Right lung (tissue), 10 donors: ENCODE measurements at places on chromosomes 5 and 9.

DNA sequence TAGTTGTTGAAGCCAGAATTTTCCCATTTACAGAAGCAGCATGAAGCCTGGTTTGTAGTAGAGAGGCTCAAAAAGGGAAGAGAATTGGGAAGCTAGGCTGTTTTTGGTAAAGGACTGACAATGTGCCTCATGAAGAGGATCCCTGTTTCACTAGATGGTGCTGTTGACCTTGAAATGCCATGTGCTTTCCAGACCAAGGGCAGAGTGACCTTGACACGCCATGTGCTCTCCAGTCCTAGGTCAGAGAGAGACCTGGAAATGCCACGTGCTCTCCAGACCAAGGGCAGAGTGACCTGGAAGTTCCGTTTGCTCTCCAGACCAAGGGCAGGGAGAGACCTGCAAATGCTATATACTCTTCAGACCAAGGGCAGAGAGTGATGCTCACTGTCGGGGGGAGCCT is 32.0 kb downstream of the UNC13B start:
- DNase-seq = no peak

DNA sequence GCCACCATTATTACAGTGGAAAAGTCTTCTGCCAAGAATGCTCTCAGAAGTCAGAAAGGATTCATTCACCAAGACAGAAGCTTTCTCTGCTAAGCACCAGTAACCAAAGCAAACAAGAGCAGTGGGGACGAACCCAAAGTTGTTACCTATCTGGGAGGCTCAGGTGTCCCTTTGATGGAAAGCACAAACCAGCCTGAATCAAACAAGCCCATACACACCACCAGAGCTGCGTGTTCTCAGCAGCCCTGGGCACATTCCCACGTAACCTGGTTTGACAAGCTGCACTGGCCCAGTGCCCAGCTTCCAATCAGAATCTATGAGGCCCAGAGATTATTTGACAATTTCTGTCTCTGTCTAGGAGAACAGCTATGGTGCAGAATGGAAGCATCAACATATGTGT is 252.6 kb downstream of the ACTL7B start:
- peak; percentile 13 for DNase-seq

- no peak for DNase-seq
Observed at GRCh38 chr9:16386007-16386826, 484.3 kb downstream of the BNC2 start.

DNA sequence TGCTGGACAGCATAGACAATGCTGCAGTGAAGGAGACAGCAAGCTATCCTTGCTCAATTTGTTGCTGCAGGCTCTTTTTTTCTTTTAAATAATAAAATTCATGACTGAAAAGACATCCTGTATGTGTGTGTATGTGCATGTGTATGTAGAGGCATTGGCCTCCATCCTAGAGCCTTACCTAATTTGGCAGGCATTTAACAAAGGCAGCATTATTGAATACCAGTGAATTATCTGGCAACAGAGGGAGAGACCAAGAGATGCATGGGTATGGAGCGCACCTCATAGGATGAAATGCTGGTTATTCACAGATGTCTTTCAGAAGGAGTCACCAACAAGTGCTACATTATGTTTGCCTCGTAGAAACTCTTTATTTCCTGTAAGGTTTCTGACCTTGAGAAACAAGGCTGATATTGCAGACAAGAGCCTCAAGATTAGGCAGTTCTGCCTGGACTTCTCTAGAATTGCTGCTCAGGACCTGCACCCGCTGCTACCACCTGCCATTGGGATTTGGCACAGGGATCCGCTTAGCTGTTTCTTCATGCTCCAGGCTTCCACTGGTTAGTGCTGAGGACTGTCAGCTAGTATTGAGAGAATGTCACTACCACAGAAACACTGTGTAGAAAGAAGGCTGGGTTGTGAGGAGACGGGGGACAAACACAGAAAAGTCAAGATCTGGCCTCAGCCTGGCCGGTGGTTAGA is 247.7 kb upstream of the RFX3 start:
- no peak for DNase-seq

- DNase-seq = no peak
Observed at GRCh38 chr9:116189683-116190082, 36.1 kb downstream of the PAPPA start.

GRCh38 chr5:52712354-52712753 is 75.4 kb upstream of the ITGA1 start:
- no peak for DNase-seq

DNA sequence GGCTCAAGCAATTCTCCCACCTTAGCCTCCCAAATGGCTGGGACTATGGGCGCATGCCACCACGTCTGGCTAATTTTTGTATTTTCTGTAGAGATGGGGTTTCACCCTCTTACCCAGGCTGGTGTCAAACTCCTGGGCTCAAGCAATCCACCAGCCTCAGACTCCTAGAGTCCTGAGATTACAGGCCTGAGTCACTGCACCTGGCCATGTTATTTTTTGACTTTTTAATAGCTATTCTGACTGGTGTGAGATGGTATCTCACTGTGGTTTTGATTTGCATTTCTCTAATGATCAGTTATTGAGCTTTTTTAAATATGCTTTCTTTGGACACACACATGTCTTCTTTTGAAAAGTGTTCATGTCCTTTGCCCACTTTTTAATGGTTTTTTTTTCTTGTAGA is 38.2 kb downstream of the FBXW2 start:
- DNase-seq = no peak
